Vagina (tissue), 2 donors: ENCODE measurements at places on chromosomes 3 and 15. TPM values are rescaled to one million over a fixed set of nuclear protein-coding genes. Genes with fewer than 3 reads are reported as not detected.

The UCN2 gene
- total RNA-seq: 5.2 TPM

The PLA1A gene
- total RNA-seq: 1.7 TPM

The BTLA gene
- 3.2 TPM for total RNA-seq

DNA sequence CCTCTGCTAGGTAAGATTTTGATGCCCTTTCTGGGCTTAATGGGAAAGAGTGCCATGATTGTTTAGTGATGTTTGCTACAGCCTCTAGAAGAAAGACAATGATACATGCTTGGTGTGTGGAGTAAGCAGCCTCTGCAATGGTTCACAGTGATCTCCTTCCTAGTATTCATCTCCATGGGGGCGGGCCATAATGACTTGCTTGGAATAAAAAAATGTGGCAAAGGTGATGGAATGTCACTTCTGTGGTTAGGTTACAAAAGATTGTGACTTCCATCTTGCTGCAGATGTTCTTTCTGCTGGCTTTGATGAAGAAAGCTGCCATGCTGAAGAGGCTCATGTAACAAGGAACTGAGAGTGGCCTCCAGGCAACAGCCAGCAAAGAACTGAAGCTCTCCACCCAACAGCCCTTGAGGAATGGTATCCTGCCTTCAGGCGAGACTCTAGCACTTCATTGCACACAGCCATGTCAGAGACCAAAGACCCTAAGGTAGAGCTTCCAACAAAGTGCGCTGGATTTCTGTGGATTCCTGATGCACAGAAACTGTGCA lies 139.1 kb upstream of the LRIG1 start:
- DNase-seq: no peak

GRCh38 chr3:80060664-80061063 lies 292.9 kb upstream of the ROBO1 start:
- no peak for DNase-seq

DNA sequence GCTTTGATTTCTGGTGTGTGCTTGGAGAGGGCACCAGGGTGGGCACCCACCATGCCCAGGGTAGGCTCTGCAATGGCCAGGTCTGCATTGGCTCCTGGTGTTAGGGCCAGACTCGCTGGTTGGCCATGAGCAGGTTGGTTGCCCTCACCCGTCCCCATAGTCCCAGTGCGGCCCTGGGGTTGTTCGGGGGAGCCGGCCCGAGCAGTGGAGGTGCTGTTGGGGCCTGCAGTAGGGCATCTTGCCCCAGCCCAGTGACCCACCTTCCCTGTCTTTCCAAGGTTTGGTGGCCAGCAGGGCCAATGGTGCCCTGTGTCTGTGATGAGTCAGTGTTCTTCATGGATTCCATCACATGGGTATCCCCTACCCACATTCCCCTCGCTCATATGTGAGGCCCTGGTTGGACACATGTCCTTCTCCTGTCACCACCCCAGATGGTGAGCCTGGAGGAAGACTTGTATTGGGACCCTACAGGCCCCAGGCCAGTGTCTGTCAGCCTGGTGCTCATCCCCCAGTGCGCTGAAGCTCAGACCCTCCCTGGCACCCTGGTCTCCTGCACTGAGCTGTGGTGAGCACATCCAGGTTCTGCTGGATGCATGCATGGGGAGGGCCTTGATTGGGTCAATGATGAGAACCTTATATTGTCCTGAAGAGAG lies 190.1 kb downstream of the UBE3A start:
- DNase-seq: no peak

DNA sequence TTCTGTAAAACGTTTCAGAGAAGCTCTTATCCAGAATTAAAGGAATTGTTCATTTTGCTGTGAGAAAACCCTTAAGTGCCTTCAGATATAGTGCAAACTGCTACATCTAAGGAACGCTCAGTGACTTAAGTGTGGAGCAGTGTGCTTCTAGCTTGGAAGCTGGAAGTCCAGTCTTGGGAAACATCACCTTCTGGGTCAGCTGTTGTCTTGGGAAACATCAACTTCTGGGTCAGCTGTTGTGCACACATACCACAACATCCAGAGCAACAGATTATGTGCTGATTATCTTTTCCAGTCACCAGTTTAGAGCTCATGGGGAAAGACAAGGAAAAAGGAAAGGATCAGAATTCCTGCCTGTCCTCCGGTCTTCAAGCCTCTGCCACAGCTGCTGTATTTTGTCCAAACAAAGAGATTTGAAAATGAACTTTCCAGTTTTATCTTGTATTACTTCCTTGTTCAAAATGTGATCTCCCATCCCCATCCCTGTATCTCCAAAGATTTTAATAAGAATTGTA lies 713.6 kb downstream of the NSUN3 start:
- DNase-seq: no peak

DNA sequence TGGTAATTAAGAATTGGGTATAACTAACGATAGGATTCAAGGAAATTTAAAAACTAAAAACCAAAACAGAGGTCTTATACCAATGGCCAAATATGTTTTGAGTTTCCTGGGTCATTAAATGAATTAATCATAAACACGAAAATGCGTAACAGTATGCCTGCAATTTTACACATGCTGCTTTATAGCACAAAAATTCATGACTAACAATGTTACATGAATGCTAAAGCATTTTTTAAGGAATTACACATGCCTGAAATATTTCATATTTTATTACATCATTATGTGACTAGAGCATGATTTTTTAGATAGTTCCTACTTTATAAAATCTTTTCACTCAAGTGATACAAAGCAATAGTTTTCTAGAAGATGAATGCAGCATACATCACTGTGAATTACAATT lies 74.7 kb downstream of the ZNF148 start:
- DNase-seq: no peak

DNA sequence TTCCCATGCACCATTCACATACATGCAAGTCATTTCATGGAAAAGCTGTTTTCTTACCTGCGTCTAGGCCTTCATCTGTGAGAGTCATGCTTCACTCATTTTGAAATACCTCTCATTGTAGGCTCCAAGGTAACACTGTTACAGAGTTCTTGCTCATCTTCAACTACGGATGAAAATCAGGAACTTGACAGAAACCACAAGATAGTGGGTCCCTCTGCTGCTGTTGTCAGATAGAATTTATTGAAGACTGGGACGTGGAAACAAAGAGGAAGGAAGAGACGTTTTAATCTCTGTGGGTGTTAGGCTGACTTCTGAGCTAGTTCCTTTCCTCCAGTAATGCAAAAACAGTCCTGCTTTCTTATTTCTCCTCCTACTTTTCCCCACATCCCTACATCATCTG lies at the start of gene P2RY14:
Gene P2RY14, minus strand, starts transcription at position 313 of the 400 bp plus-strand sequence. CDS start 64,226 bp downstream, outside the sequence.
- DNase-seq: no peak

DNA sequence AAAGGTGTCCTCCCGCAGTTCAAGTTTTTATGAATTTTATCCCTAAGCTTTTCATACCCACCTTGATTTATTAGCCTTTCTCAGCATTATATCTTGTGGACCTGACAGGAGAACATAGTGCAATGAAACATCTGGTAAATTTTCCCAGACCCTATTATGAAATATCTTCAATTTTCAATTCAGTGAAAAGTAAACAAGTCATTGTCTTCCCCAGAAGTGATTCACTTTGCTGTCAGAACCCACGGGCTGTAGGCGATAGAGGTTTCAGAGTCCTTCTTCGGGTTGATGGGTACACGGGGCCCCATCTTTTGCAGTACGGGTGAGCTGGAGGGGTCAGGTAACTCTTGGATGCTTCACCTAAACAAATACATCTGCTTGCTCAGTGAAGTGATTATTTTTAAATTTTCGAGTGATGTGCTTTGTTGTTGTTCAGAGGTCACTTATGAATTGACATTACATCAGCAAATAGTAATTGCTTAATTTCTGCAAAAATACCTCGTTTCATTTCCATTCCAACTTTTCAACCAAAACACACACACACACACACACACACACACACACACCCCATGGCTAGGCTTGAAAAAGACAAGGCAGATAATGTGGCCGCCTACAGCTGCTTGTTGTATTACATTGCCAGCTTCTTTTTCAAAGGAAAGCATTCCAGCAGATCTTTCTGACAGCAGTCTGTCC lies 102.9 kb downstream of the SEMA6D start:
- no peak for DNase-seq
